ENCODE measurements at places on chromosomes 2 and 18. TPM values are rescaled to one million over a fixed set of nuclear protein-coding genes. Genes with fewer than 3 reads are reported as not detected.
A peak's percentile ranks its signal among the peaks of the same experiment; 100 is the strongest.

DNA sequence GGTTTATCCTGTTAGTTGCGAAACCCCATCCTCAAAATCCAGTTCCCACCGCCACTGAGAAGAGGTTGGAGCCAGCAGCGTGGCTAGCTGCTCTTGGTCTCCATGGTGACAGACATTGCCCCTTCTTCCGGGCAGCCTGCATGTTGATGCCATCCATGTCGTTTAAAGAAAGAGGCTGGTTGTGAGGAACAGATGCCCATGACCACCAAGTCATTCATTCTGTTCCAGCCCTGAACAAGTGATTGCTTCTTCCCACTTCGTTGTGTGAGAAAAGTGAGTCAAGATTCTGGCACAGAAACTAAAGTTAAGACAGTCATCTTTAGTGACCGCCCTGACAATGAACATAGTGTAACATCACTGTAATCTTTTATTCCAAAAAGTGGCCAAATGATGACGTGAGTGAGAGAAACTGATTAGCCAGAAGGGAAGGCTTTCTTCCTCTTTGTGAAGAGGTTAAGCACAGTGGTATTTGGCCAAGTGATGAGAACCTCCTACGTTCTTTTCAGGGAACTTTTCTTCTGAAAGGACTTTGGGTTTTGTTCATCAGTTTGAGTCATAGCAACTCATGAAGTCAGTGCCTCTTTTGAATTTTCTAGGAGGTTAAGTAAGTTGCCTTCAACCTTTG, 272.5 kb downstream of the GALR1 start:
- no peak for DNase-seq

ABCG8 gene
- total RNA-seq: under 0.01 TPM

CNGA3 gene
- total RNA-seq: 0.10 TPM

DNA sequence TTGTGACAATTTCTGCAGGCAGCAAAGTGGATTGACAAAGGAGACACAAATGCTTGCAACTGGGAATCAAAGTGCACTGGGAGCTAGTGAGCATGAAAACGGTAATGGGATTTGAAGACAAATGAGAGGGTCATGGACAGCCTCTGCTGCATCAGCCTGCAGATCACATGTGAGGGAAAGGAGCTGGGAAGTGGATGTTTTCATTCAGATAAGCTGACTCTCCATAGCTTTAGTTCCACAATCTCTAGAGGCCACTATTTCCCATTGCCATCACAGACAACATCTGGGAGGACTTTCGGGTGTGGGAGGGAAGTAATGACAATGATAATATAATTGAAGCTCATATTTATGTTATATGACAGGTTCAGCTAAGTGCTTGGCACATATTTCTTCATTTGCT, 28.4 kb downstream of the ADCYAP1 start:
- DNase-seq: no peak

DNA sequence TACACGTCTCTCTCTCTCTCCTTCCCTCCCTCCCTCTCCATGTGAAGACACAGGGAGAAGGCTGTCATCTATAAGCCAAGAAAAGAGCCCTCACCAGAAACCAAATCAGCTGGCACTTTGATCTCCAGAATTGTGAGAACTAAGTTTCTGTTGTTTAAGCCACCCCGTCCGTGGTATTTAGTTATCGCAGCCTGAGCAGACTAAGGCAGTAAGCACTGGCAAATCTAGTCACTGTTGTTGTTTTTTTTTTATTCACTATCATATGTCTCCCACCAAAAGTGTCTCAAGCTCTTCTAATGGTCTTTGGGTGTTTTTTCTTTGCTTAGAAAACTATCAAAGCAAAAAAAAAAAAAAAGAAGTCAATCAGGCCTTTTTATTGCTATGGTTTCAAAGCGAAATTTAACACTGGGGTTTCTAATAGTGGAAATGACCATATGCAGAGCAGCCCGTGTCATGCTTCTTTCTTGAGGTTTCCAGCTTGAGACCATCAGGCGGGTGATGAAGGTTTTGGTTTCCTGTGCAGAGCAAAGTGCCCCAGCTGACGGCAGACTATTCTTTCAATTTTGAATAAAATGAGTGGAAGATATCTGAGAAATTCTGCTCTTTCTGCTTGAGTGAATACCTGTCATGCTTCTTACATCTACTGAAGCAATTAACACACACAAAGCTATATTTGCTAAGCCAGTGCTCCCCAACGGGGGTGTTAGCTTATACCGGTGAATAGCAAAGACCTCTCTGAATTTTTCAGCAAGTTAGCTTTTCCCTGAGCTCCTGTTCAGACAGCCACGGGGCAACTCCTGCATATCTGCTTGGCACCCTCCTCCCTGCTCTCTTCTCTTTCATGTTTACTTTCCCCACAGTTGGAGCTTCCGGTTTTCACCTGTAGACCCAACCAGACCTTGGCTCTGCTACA, 394.1 kb upstream of the ATP5MC3 start:
- peak; percentile 5 for DNase-seq

GRCh38 chr2:235968155-235968554, 200.0 kb downstream of the GBX2 start:
- no peak for DNase-seq

IL36B gene
- total RNA-seq: 0.20 TPM

DYSF gene
- total RNA-seq: 23.2 TPM

DNA sequence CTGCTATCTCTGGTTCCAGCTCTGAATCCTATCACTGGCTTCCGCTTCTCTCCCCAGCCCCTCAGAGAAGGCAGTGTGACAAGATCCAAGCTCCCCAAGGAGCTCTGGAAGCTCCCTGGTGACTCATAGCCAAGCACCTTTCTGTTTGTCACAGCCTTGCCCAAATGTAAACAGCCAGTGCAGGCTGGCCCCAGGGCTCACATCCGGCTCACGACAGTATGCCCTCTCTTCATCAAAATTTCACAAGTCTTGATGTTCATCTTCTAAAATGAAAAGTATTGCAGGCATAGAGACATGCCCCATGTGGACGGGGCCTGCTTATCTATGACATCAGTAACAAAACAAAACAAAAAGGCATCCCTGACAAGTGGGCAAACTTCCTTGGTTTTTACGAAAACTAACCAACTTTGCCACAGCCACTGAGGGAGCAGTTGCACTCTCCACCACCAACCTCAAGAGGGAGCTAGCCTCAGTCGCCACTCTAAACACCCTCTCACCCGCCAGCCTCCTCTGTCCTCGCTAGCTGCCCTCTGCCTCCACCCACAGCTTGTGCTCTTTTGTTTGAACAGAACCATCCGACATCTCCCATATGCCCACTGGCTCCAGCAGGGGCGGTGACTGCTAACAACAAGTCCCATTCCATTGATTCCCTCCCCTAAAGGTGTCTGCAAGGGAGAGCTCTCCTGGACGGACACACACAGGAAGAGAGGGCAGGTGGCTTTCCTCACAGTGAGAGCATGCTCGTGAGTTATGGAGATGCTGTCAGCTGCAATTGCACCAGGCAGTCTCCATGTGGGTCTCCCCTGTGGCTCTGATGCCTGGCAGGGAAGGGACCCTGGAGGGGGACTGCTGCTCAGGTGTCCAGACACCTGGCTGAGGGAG, 71.0 kb upstream of the DAPL1 start:
- no peak for DNase-seq

GRCh38 chr2:182365855-182366254, 61.0 kb downstream of the PDE1A start:
- DNase-seq: no peak

GRCh38 chr2:28927469-28927868, 33.0 kb downstream of the WDR43 start:
- no peak for DNase-seq

GRCh38 chr2:205947621-205948495, 138.1 kb downstream of the INO80D start:
- peak; percentile 91 for DNase-seq

- DNase-seq: no peak
Measured at GRCh38 chr2:20544153-20544747, 97.4 kb downstream of the RHOB start.

DNA sequence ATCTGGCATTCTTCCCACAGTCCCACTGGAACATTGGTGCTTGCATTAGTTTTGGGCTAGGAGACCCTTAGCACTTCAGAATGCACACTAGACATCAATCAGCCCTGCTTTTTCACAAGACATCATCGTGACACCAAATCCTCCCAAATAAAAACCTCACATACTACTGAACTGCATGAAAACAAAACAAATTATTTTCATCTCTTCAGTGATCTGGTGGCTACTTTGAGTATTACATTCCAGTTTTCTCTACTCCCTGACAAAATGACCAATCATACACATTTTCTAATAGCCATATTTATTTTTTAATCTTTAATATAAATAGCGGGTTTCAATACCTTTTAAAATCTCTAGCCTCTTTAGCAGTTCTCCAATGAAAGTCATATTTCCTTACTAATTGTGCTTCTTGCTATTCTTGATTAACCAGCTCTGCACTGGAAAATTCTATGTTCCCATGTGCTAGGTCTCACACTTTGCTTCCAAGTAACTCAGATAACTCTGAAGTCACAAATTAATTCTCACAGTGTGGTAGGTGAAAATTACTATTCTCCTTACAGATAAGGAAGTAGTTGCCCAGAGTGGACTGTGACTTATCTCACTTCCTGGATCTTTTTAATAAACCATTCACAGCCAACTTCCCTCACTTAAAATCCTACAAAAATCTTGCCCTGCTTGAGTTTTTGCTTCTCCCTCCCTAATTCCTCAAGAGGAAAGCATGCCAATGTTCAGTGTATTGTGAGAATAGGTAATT, 82.5 kb upstream of the EPB41L3 start:
- no peak for DNase-seq

NRP2 gene
- 39.3 TPM for total RNA-seq

DNA sequence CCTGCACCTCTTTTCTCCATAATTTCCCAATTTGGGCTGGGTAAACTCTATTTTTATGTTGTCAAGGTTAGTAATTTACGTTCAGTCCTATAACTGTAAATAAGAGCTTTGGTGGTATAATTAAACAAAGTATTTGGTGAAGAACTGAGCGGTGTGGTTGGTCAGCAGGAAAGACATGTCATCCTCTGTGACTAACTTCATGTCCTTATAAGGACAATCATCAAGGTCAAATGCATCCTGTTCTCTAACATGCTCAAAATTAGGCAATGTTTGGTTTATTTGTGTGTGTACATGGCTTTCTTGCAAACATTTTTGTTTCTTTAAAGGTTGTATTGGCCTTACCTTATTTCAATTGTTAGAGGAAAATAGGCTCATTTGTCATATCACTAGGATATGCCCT, 121.5 kb upstream of the NABP1 start:
- DNase-seq: no peak

DNA sequence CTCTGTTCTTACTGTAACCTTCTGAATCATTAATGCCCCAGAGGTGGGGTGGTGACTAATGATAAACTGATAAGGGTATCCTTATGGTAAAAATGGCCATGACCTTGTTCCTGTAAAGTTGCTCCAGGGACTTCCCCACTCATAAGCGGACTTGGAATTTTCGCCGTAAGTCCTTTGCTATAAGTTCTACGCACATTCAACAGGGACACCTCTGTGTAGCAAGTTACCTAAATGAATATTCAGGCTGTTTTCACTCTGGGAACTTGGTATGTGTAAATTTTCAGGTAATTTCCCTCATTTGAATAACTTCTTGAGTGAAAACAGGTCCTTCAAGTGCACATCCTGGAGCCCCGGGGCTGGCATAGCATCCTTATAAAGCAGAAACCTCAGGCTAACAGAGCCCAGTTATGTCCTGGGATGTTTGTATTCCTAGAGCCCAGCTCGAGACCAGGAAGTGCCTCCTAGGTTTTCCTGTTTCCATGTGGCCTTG, 9.4 kb upstream of the AGFG1 start:
- no peak for DNase-seq

NOSTRIN gene
- total RNA-seq: 9.4 TPM

GRCh38 chr2:129178356-129178755, 801.1 kb upstream of the RAB6C start:
- no peak for DNase-seq

DNA sequence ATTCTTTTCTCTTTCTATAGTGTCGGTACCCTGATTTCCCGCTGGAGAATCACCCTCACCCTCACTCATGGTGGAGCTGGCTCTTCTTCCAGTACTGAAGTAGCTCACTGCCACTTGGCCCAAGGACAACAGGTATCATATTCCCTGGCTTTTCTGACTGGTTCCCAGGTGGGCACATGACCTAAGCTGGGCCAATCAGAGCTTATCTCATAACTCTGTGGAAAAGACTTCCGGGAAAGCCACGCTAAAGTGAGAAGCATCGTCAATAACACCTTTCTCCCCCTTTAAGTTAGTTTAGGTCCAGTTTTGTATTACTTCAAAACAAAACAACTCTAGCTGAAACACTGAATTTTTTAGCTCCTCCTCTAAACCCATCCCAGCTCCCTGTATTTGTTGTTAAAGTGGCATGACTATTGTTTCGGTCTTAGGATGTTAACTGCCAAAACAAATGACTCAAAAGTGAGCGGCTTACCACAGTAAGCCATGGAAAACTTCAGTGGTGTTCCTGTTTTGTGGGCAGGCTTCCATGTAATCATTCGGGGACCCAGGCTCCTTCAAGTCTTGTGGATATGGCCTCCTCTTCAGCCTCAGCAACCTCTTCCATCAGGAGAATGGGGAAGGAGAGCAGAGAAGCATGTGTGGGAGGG, 137.4 kb upstream of the DLX2 start:
- DNase-seq: no peak

NBEAL1 gene
- total RNA-seq: 38.8 TPM

- no peak for DNase-seq
Measured at GRCh38 chr2:177885828-177886466, 186.6 kb downstream of the PDE11A start.

ANKRD53 gene
- 2.1 TPM for total RNA-seq

GRCh38 chr18:74528913-74529312, 5.4 kb upstream of the CNDP1 start:
- DNase-seq: no peak

GRCh38 chr2:29393676-29394075, 278.5 kb downstream of the CLIP4 start:
- no peak for DNase-seq

CNDP1 gene
- total RNA-seq: 0.10 TPM

VWC2L gene
- total RNA-seq: not detected

Measured in skin of body (tissue), 3 donors.